ENCODE measurements at places on chromosomes 2 and 18. TPM values are rescaled to one million over a fixed set of nuclear protein-coding genes. Genes with fewer than 3 reads are reported as not detected.
A peak's percentile ranks its signal among the peaks of the same experiment; 100 is the strongest.

The ASPRV1 gene
- total RNA-seq, result 0.83 TPM

The SIX2 gene
- total RNA-seq, result 1.1 TPM

The COL3A1 gene
- total RNA-seq, result 86.4 TPM

The CCDC68 gene
- 8.0 TPM for total RNA-seq

DNA sequence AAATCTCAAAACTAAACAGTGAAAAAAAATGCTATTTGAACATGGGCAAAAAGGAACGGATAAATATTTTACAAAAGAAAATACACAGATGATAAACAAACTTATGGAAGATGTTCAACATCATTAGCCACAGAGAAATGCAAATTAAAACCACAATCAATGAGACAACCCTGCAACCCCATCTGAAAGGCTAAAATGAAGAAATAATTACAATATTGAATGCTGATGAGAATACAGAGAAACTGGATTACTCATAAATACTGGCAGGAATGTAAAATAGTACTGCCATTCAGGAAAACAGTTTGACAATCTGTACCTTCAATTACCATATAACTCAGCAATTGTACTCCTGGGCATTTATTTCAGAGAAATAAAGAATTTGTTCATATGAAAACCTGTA lies 193.1 kb upstream of the UBE2E3 start:
- DNase-seq, result no peak

- peak; percentile 56 for DNase-seq
These were observed 158.6 kb downstream of the DYSF start for GRCh38 chr2:71611781-71612527.

DNA sequence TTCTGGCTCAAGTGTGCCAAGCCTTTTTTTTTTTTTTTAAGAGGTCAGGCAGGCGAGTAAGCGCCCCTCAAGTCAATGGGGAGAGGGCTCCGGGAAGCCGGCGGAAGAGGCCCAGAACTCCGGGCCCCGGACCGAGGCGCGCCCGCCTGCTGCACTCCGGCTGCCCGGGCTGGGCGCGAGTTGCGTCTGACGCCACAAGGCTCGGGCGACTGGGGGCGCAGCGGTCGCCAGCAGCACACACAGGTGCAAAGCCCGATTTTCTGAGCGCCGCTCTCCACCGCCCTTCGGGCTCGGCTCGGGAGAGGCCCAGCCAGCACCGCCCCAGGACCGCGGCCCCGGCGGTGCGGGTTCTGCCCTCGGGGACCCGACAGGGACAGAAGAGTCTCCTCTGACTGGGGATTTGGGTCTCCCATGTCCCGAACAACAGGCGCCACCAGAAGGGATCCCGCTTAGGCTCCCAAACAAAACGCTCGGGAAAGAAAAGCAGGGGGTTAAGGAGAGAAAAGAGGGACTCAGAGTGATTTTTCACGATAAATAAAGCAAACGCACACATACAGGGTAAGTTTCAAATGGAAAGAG lies 787 bp downstream of the ERBB4 start:
- DNase-seq, result no peak

- no peak for DNase-seq
These were observed 180.6 kb downstream of the ZNF407 start for GRCh38 chr18:74778191-74778847.

All from right atrium auricular region (tissue), 2 donors.